ENCODE measurements at places on chromosomes 11 and 22.

DNA sequence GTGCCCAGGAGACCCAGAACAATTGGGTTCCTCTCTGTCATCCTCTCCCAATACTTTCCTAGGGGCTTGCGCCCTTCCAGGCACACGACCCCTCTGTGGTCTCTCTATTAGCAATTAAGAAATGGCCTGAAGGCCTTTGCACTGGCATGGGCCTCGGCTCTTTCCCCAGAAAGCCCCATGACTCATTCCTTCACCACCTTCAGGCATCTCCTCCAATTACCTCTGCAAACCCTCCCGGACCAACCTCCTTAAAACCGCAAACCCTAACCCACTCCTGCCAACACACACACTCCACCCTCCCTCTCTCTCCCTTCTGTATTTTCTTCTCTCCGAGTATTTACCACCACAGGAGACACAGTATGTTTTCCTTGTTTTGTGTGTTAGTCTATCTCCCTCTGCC lies 36.7 kb downstream of the LARGE1 start:
- no peak for DNase-seq

GRCh38 chr11:15114501-15115475 lies at the start of gene INSC:
TSS of gene INSC (plus strand) at chr11:15114923. CDS start at chr11:15149175, 34,252 bp downstream.
- peak; percentile 34 for DNase-seq

DNA sequence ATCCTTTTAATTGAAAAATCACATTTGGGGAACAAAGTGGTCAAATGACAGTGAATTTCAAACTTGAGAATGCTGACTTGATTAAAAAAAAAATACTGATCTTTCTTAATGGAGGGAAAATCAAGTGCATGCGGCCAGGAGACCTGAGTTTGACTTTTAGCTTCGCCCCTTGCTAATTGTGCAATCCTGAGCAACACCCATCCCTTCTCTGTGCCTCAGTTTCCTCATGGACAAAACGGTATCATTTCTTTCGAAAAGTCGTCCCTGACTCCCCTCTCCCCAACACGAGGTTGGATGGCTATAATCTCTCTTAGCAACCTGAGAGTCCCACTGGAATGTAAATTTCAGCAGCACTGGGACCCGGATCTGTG lies 959 bp upstream of the FJX1 start:
- no peak for DNase-seq

DNA sequence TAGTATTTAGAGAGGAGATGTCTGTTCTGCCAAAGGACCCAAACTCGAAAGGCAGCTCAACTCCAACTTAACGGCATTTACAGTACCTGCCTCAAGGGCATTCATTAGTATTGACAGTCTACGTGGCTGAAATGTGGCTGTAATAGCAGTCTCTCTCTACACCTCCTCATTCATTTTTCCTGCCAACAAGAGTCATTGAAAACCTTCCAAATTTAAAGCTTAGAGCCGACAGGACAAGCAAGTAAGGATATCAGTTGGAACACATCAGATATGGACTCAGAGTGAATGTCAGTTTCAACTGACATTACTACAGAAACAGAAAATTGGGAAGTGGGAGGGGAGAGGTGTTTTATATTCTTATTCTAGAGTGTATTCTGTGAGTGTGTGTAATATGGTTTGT lies 253.1 kb downstream of the CADM1 start:
- DNase-seq: no peak

DNA sequence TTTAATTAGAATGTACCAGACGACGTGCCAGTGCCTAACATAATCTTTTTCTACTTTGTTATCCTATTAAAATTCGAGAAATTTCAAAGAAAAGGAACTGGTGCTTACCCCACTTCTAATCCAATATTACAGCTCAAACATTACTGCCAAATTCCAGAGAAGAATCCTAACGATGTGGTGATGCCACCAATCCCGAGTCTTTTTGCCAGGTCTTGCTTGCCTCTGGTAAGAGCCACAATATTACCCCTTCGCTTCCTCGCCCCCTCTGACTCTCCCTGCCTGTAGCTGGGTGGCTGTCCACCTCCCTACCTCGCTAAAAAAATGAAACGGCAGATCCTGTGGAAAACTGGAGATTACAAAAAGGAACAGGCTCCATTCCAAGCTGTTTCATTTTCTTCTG lies 49.4 kb upstream of the TBCEL start:
- no peak for DNase-seq

DNA sequence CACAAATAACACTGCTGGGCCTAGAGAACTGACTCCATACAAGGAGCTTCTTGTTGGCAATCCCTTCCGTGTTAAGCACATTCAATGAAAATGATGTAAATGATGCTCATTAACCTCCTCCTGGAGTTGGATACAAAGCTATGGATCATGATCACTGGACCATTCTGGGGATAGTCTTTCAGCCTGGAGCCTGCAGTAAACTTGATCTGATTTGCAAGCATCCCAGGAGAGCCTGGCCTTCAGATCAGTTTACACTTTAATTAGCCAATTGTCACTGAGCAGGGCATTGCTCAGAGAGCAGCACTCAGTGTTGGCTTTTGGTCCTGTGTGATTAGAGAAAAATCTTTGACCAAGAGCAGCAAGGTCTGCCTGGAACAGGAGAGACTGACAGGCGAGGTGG lies 45.6 kb downstream of the ARFGAP3 start:
- DNase-seq: no peak

- DNase-seq: no peak
Observed at GRCh38 chr11:70587075-70587389, 188.7 kb downstream of the CTTN start.

- no peak for DNase-seq
Observed at GRCh38 chr11:18726040-18726439, at the start of gene IGSF22. TSS of gene IGSF22 (minus strand) at chr11:18726188. CDS start at chr11:18724236, 1,952 bp downstream.

DNA sequence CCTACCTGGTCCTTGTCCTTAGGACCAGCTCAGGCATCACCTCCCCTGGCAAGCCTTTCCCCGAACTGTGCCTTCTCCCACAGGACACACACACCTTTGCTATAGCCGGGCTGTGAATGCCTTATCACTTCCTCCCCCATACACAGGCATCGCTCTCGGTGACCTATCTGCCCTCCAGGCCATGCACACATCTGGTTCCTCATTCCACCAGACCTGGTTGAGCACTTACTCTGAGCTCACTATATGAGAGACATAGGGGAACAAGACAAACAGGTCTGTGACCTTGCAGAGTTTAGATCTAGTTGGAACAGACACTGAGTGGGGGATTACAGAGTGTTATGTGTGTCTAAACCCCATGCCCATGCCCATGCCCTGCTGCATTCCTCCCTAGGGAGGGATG lies 3.1 kb upstream of the BCR start:
- DNase-seq: no peak

GRCh38 chr11:128422576-128423370 lies 164.6 kb downstream of the ETS1 start:
- no peak for DNase-seq

- no peak for DNase-seq
Observed at GRCh38 chr11:31646216-31646615, 136.6 kb downstream of the ELP4 start.

DNA sequence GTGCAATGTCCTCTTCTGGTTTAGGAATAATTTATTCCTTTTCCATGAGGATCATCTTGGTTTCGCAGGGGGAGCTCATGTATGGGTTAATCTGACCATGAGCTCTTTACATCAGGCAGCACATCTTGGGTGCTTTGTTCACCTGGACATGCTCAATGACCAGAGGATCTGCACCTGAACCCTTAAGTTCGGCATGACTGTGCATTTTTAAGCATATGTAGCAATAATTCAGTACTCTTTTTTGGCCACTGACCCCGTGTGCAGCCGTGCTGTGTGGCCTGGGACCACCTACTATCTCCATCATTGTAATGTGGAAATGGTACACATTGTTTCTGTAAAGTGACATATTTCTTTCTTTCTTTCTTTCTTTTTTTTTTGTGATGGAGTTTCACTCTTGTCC lies 62.9 kb downstream of the DEPDC5 start:
- DNase-seq: no peak

GRCh38 chr11:70313945-70314344 lies 43.5 kb downstream of the PPFIA1 start:
- no peak for DNase-seq

DNA sequence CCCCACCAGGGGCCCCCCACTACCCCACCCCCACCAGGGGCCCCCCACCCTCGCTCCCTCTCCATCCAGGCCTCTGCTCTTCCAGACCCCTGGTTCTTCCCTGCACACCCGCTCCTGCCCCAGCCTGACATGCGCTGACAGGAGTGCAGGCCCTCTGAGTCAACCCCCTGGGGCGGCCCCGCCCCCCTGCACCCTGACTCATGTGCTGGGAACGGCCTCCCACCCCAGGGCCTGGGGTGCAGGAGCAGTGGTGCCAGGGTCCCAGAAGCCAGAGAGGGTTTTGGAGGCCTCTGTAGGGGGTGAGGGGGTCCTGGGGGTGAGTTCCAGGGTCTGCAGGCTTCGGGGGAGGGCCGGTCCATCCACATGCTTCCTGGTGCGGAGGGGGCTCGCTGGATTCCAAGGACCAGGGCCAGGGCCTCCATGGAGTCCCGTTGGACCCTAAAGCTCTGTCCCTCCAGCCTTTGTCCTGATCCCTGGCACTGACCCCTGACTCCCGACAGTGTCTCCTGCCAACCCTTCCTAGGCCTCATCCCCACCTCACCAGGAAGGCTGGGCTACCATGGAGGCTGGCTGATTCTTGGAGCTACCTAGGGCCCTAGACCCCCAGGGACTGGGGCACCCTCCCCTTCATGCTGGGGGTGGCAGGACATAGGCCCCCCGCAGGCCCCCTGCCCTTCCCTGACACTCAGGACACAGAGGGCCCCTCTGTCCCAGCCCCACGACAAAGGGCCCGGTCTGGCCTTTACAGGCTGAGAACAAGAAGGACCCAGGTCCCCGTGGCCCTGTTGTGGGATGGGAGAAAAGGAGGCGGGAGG lies 583 bp upstream of the PKP3 start:
- DNase-seq: peak; percentile 64

DNA sequence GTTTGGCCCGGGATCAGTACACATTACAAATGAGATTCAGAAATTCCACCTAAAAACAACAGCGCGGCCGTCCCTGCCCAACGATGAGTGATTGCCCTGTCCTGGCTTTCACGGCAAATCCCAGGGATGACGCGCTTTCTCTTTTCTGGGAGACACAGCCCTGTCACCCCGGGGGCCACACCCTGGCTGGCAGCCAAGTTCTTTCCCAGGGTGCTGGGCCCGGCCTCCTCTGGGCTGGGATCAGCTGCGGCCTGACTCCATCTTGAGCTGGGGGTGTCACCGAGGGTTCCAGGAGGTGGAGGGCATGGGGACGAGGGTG lies 82.7 kb downstream of the FBLN1 start:
- DNase-seq: no peak

- no peak for DNase-seq
Observed at GRCh38 chr11:61108847-61109585, 6.7 kb downstream of the CD5 start.

- DNase-seq: no peak
Observed at GRCh38 chr22:21730535-21731308, 4.9 kb downstream of the YPEL1 start.

DNA sequence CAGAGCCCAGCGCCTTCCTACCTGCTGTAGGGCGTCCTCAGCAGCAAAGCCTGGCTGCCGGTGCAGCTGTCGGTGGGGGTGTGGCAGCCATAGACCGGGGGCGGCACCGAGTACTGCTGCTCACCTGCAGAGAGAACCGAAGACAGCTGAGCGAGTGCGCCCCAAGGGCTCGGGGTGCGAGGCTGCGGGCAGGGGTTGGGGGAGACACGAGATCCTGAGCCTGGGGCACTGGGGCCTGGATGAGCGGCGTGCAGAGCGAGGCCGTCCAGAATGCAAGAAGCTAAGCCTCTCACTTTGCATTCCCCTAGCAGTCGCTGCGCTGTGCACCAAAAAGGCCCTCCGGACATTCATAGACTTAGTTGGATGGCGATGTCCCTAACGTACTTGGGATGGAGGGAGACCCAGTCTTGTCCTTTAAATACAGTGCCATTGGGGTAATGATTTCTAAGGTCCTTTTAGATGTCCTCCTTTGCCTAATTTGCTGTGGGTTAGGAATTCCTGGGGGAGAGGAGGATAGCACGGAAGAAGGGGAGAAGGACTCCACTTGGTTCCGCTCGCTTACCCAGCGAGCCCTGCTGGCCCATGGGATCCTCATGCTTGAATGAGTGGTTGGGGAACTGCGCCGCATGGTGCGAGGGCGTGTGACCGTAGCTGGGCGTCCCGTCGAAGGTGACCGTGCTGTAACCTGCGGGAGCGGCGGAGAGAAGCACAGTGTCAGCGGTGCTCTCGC lies 7.2 kb downstream of the WT1 start:
- DNase-seq: no peak

DNA sequence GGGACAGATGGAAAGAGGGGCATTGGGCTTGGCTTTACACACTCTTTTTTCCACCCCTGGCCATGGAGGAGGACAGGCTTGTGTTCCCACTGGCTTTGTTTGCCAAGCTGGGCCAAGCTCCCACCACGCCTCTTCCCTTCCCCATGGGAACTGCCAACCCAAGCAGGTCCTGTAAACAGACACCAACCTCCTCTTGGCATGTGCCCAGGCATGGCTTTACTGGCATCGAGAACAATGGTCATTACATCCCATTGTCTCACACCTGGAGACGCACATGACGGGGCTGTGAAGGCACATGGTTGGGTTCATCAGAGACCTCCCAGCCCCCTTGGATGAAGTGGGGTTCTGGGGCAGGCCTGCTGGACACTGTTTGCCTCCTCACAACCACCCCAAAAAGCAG lies 11.7 kb downstream of the SEC14L3 start:
- DNase-seq: peak; percentile 31

DNA sequence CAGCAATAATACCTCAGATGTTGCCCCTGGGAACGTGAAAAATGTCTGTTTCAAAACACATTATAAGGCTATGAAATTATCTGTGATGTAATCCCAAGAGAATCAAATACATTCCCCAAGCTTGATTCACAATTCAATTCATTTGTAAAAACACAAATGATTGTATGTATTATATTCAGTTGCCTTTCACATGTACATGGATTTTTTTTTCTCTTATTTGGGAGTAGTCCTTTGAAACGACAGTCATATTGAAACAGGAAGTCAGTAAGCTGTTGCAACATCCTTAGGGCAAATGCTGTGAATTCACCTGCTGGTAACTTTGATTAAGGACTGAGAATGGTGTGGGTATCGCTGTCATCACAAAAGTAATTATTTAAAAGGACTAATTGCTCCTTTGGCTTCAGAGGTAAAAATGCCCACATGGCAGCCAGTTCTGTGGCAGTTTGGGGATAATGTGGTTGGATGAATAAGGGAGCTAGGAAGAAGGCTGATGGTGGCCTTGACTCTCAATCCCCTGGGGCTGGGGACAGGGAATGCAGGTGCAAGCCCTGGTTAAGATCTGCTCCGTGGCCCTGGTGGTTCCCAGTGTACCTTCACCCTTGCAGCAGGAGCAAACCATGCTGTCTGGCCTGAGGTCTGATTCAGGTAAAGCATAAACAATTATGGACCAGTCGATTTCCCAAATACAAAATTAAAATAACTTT lies 13.2 kb downstream of the EHF start:
- peak; percentile 55 for DNase-seq

GRCh38 chr11:109553284-109553683 lies 131.3 kb downstream of the C11orf87 start:
- no peak for DNase-seq

GRCh38 chr11:19978668-19979518 lies 181.4 kb downstream of the DBX1 start:
- peak; percentile 84 for DNase-seq

- DNase-seq: no peak
Observed at GRCh38 chr11:35608502-35608901, 9.8 kb upstream of the FJX1 start.

- DNase-seq: peak; percentile 39
Observed at GRCh38 chr22:44616882-44617655, 84.9 kb upstream of the PRR5 start.

- DNase-seq: no peak
Observed at GRCh38 chr11:82895437-82896091, 4.7 kb downstream of the PRCP start.
